ENCODE measurements at places on chromosomes 11 and 22. TPM values are rescaled to one million over a fixed set of nuclear protein-coding genes. Genes with fewer than 3 reads are reported as not detected.

The ART1 gene
- total RNA-seq: not detected

DNA sequence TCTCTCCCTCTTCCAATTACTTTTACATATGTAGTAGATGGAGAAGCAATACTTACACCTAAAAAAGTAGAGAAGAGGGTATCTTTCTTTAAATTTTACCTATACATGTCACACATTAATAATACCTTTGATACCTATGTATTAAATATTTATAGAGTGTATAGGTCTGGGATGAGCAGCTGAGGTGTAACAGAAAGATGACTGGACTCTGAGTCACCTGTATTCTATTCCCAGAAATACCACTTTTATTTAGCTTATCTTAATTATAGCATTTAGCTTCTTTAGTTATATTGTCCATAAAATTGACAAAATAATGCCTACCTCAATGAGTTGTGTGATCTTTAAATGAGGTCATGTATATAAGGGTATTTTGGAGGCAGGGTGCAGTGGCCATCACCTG lies 30.6 kb upstream of the YAP1 start:
- no peak overlapping the region for H3K4me3 ChIP-seq
- no peaks in the 10 kb centered on the region for H3K4me1 ChIP-seq
- no peak overlapping the region for H3K27ac ChIP-seq
- no peak for DNase-seq

GRCh38 chr11:99423428-99423983 lies 402.8 kb downstream of the CNTN5 start:
- DNase-seq: no peak
- no peak overlapping the region for H3K4me3 ChIP-seq
- no peak overlapping the region for H3K27ac ChIP-seq
- H3K27me3 ChIP-seq: no peaks in the 10 kb centered on the region
- H3K36me3 ChIP-seq: no peaks in the 10 kb centered on the region
- no peaks in the 10 kb centered on the region for H3K4me1 ChIP-seq

- DNase-seq: no peak
- no peaks in the 10 kb centered on the region for H3K27me3 ChIP-seq
- no peaks in the 10 kb centered on the region for H3K36me3 ChIP-seq
- no peak overlapping the region for H3K27ac ChIP-seq
These were observed 36.7 kb upstream of the AMPD3 start for GRCh38 chr11:10418259-10418949.

DNA sequence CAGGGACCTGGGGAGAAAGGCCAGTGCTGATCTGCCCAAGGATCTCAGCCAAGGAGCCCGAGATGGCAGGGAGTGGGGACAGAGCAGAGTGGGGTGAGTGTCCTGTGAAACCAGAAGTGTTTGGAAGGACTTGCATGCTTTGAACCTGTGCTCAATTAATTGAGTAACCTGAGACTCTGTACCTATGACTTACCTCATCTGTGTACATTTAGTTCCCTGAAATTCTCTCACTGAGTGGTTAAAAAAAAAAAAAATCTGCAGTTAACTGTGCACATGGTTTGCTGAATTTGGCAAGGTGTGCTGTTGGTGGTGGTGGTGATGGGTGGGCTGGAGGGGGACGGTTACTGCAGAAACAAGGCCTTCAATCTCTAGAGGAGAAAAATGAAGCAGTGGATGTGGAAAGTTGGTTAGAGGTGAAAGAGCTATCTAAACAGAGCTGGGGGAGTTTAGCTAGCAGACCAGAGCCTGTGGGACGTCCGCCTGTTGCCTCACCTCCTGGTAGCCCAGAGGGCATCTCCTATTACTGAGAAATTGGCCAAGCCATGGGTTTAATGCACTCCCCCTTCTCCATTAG lies 8.3 kb upstream of the SORL1-AS1 start:
- no peak overlapping the region for H3K27ac ChIP-seq
- H3K4me1 ChIP-seq: 0 out of 2 replicates have a peak, but pooled peaks cover 2% of the 10 kb centered on the region
- H3K27me3 ChIP-seq: no peaks in the 10 kb centered on the region
- H3K4me3 ChIP-seq: no peak overlapping the region
- no peak for DNase-seq
- no peaks in the 10 kb centered on the region for H3K36me3 ChIP-seq

DNA sequence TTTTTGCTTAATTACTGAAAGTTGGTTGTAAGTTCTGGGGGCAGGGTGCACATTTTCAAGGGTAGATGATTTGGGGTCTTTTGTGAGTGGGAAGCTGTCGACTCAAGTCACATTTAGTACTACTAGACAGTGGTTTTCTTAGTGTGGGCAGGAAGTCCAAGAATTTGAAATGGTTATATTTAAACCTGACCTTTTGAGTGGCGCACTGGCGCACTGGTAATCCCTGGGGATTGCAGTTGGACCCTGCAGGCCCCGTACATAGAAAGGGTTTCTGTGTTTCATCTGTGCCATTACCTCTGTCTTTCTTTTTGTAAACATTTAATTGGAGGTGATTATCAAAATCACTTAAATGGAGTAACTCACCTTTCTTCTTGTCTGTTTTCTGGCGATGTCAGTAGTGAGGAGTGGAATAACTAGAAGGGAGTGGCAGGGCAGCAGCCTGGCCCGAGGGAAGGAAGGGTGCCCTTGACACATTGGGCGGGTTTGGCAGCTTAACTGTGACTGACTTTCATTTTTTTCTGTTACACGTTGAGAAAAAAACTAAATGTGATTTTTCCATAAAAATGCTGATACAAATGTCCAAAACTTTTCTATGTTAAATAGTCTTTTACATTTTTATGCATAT lies 101.8 kb upstream of the GAL start:
- DNase-seq: no peak
- H3K27ac ChIP-seq: no peak overlapping the region
- H3K4me1 ChIP-seq: no peaks in the 10 kb centered on the region
- peaks cover 68% of the 10 kb centered on the region for H3K36me3 ChIP-seq

- DNase-seq: no peak
- H3K27me3 ChIP-seq: no peaks in the 10 kb centered on the region
- H3K4me1 ChIP-seq: peaks cover 11% of the 10 kb centered on the region
- H3K4me3 ChIP-seq: no peak overlapping the region
- no peak overlapping the region for H3K27ac ChIP-seq
- H3K36me3 ChIP-seq: no peaks in the 10 kb centered on the region
These were observed 1.4 kb downstream of the CD248 start for GRCh38 chr11:66315498-66315885.

- H3K4me1 ChIP-seq: no peaks in the 10 kb centered on the region
- no peak for DNase-seq
- no peaks in the 10 kb centered on the region for H3K27me3 ChIP-seq
- no peak overlapping the region for H3K27ac ChIP-seq
- H3K36me3 ChIP-seq: no peaks in the 10 kb centered on the region
These were observed 115.2 kb downstream of the CEP164 start for GRCh38 chr11:117442869-117443239.

DNA sequence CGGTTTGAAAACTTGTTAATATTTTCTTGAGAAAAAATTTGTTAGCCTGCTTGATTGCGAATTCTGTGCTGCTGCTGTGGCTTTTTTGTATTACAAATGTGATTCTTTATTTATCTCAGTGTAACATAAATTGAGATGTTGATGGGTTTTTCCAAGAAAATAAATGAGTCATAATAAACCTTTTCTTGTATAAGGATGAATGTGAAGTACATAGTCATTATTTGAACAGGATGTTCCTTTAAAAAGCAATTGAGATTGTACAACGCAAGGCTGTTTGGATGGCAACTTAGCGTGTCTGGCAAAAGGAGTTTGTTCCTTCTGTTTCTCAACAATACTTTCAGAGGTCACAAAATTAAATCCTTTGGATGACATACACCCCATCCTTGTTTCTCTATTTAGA lies 24.6 kb upstream of the CARD18 start:
- H3K4me1 ChIP-seq: no peaks in the 10 kb centered on the region
- no peaks in the 10 kb centered on the region for H3K27me3 ChIP-seq
- no peak overlapping the region for H3K27ac ChIP-seq
- H3K4me3 ChIP-seq: no peak overlapping the region
- DNase-seq: no peak

The KCNK7 gene
- total RNA-seq: not detected

The GVQW3 gene
- 5.9 TPM for total RNA-seq

The HTR3A gene
- not detected for total RNA-seq

GRCh38 chr11:12276356-12276755 lies 101.0 kb upstream of the PARVA start:
- no peak overlapping the region for H3K27ac ChIP-seq
- no peaks in the 10 kb centered on the region for H3K4me1 ChIP-seq
- DNase-seq: no peak
- no peak overlapping the region for H3K4me3 ChIP-seq
- no peaks in the 10 kb centered on the region for H3K36me3 ChIP-seq

- H3K27ac ChIP-seq: no peak overlapping the region
- no peaks in the 10 kb centered on the region for H3K4me1 ChIP-seq
- no peak for DNase-seq
- H3K36me3 ChIP-seq: no peaks in the 10 kb centered on the region
- no peaks in the 10 kb centered on the region for H3K27me3 ChIP-seq
These were observed 62.2 kb upstream of the SOX6 start for GRCh38 chr11:16418428-16419097.

DNA sequence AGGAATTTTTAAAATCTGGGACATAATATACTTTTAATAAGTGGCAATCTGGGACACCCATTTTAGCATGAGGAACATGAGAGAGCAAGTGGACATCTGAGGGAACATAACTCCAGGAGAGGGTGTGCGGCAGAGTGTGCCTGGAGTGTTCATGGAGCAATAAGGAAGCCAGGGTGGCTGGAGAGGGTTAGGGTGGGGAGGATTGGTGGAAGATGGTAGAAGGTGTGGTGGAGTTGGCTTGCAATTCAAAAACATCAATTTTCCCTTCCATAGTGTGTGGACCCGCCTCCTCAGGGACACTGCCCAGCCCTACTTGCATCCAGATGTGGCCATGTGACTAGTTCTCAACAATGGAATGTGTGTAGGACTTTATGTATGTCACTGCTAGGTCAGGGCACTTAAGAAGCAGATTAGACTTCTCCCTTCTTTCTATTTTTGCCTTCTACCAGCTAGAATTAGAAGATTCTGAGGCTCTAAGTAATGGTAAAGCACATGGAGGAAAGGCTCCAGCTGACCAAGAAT lies 4.4 kb upstream of the DENND5A start:
- no peaks in the 10 kb centered on the region for H3K27me3 ChIP-seq
- no peak overlapping the region for H3K27ac ChIP-seq
- no peaks in the 10 kb centered on the region for H3K36me3 ChIP-seq
- no peak overlapping the region for H3K4me3 ChIP-seq
- DNase-seq: no peak

- H3K36me3 ChIP-seq: peaks cover 30% of the 10 kb centered on the region
- H3K4me3 ChIP-seq: no peak overlapping the region
- no peak overlapping the region for H3K27ac ChIP-seq
These were observed 2.0 kb upstream of the ANKRD42 start for GRCh38 chr11:83191491-83191890.

The PRAME gene
- not detected for total RNA-seq

DNA sequence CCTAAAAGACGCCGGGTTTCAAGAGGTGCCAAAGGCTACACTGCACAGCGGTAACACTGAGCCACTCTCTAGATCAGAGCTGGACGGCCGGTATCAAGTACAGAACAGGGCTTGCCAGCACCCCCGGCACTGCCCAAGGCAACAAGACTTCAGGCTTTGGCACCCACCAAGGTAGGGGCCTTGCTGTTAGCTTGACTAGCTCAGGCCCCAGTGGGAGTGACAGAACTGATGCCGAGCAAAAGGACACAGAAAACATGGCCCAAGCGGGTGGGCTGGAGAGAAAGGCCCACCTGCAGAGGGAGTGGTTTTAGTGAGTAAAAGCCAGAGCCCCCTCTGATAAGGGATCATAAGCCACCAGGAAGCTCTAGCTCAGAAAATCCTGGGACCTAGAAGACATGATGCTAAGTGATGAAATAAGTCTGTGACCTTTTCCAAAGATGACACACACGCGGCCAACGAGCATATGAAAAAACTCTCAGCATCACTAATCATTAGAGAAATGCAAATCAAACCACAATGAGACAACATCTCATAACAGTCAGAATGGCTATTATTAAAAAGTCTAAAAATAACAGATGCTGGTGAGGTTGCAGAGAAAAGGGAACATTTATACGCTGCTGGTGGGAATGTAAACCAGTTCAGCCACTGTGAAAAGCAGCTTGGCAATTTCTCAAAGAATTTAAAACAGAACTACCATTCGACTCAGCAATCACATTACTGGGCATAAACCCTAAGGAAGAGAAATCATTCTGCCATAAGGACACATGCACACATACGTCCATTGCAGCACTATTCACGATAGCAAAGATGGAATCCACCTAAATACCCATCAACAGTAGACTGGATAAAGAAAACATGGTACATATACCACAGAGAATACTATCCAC lies 12.9 kb downstream of the EHD1 start:
- no peaks in the 10 kb centered on the region for H3K27me3 ChIP-seq
- H3K4me1 ChIP-seq: peaks cover 79% of the 10 kb centered on the region
- no peak overlapping the region for H3K4me3 ChIP-seq
- peak overlapping the region; percentile 84 for H3K27ac ChIP-seq
- DNase-seq: no peak
- 0 out of 2 replicates have a peak, but pooled peaks cover 3% of the 10 kb centered on the region for H3K36me3 ChIP-seq

DNA sequence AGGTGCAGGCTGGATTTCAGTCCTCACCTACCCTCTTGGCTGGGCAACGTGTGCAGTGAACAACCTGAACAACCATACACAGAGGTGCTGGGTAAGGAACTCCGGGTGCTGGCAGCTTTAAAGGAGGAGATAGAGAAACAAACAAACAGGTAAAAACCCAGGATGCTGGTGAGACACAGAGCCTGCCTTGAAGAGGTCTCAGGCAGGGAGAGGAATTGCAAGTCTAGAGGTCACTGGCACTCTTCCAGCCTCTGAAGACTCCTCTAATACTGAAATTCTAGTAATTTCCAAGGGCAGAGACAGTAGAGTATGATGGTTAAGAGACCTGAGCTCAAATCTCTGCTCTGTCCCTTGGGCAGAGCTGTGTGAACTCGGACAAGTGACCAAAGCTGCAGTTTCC lies 192.5 kb downstream of the CEP164 start:
- no peaks in the 10 kb centered on the region for H3K36me3 ChIP-seq
- no peak overlapping the region for H3K4me3 ChIP-seq
- no peaks in the 10 kb centered on the region for H3K4me1 ChIP-seq
- no peak for DNase-seq
- H3K27ac ChIP-seq: no peak overlapping the region

- no peaks in the 10 kb centered on the region for H3K4me1 ChIP-seq
- DNase-seq: no peak
- H3K4me3 ChIP-seq: no peak overlapping the region
- no peak overlapping the region for H3K27ac ChIP-seq
- no peaks in the 10 kb centered on the region for H3K27me3 ChIP-seq
These were observed 12.1 kb downstream of the GNB1L start for GRCh38 chr22:19842393-19843106.

DNA sequence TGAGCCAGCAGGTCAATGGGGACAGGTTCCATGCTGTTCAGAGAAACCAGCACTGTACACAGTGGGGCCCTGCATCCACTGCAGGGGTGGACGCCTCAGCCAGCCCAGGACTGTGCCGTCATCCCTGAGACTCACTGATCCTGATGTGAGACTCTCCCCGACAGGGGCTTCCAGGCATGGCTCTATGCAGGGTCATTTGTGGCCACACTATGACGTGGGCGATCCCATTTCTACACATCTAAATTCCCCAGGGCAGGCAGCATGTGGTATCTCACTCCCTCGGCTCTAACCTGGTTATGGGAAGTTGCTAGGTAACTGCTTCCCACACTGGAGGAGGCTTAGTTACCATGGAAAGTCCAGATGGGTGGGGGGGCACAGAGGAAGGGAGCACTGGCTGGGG lies 14.2 kb upstream of the FAM83F start:
- H3K27ac ChIP-seq: no peak overlapping the region
- no peaks in the 10 kb centered on the region for H3K4me1 ChIP-seq
- no peak overlapping the region for H3K4me3 ChIP-seq
- H3K36me3 ChIP-seq: no peaks in the 10 kb centered on the region
- DNase-seq: no peak

GRCh38 chr11:65090628-65091027 lies 5.4 kb upstream of the VPS51 start:
- H3K36me3 ChIP-seq: no peaks in the 10 kb centered on the region
- no peak for DNase-seq
- H3K4me1 ChIP-seq: 0 out of 2 replicates have a peak, but pooled peaks cover under 1% of the 10 kb centered on the region
- H3K27ac ChIP-seq: no peak overlapping the region
- no peaks in the 10 kb centered on the region for H3K27me3 ChIP-seq
